Trophoblast cell (in vitro differentiated cells and primary cell): ENCODE measurements at places on chromosomes 13 and 19.
A peak's percentile ranks its signal among the peaks of the same experiment; 100 is the strongest.

- no peaks in the 10 kb centered on the region for H3K27me3 ChIP-seq
- no peak overlapping the region for H3K4me3 ChIP-seq
- H3K36me3 ChIP-seq: no peaks in the 10 kb centered on the region
- no peak for DNase-seq
- H3K4me1 ChIP-seq: no peaks in the 10 kb centered on the region
- H3K27ac ChIP-seq: no peak overlapping the region
Observed at GRCh38 chr13:35489050-35489449, 12.6 kb upstream of the MAB21L1 start.

GRCh38 chr19:8610936-8611300, 403 bp upstream of the ADAMTS10 start:
- no peaks in the 10 kb centered on the region for H3K36me3 ChIP-seq
- H3K4me3 ChIP-seq: peak overlapping the region; percentile 94
- DNase-seq: no peak

- no peak overlapping the region for H3K27ac ChIP-seq
- peaks cover 27% of the 10 kb centered on the region for H3K4me1 ChIP-seq
- peak; percentile 73 for DNase-seq
- peaks cover 26% of the 10 kb centered on the region for H3K27me3 ChIP-seq
Observed at GRCh38 chr19:44757735-44758505, 9.4 kb downstream of the BCL3 start.

- H3K27ac ChIP-seq: no peak overlapping the region
- no peak overlapping the region for H3K4me3 ChIP-seq
- H3K4me1 ChIP-seq: no peaks in the 10 kb centered on the region
- H3K36me3 ChIP-seq: no peaks in the 10 kb centered on the region
- no peaks in the 10 kb centered on the region for H3K27me3 ChIP-seq
- no peak for DNase-seq
Observed at GRCh38 chr13:66644855-66645460, 585.2 kb downstream of the PCDH9 start.

DNA sequence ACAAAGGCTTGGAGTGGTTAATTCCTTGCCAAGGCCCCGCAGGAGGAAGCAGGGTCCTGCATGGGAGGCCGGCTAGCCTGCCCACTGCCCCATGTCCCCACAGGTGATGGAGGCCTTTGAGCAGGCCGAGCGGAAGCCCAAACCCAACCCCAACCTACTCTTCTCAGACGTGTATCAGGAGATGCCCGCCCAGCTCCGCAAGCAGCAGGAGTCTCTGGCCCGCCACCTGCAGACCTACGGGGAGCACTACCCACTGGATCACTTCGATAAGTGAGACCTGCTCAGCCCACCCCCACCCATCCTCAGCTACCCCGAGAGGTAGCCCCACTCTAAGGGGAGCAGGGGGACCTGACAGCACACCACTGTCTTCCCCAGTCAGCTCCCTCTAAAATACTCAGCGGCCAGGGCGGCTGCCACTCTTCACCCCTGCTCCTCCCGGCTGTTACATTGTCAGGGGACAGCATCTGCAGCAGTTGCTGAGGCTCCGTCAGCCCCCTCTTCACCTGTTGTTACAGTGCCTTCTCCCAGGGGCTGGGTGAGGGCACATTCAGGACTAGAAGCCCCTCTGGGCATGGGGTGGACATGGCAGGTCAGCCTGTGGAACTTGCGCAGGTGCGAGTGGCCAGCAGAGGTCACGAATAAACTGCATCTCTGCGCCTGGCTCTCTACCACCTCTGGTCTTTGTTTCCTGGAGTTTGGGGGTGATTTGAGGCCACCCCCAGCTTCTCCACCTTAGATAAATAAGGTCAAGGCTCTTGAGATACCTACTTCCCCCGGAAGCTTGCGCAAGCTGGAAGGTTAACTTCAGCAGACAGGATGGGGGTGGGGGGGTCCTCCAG, 2.6 kb downstream of the B3GNT8 start:
- H3K4me3 ChIP-seq: peak overlapping the region; percentile 14
- no peaks in the 10 kb centered on the region for H3K27me3 ChIP-seq
- H3K27ac ChIP-seq: no peak overlapping the region
- H3K4me1 ChIP-seq: peaks cover 14% of the 10 kb centered on the region

- no peak overlapping the region for H3K4me3 ChIP-seq
- H3K36me3 ChIP-seq: no peaks in the 10 kb centered on the region
- no peaks in the 10 kb centered on the region for H3K27me3 ChIP-seq
- peak; percentile 56 for DNase-seq
Observed at GRCh38 chr19:5191091-5191490, 149.5 kb downstream of the PTPRS start.

GRCh38 chr19:55486043-55486970, 1.3 kb downstream of the NAT14 start:
- peaks cover 21% of the 10 kb centered on the region for H3K36me3 ChIP-seq
- peak overlapping the region; percentile 80 for H3K4me3 ChIP-seq
- no peak for DNase-seq
- H3K27me3 ChIP-seq: no peaks in the 10 kb centered on the region

GRCh38 chr13:110662777-110663443, 43.0 kb downstream of the CARS2 start:
- no peak overlapping the region for H3K4me3 ChIP-seq
- H3K4me1 ChIP-seq: peaks cover 8% of the 10 kb centered on the region
- DNase-seq: no peak

DNA sequence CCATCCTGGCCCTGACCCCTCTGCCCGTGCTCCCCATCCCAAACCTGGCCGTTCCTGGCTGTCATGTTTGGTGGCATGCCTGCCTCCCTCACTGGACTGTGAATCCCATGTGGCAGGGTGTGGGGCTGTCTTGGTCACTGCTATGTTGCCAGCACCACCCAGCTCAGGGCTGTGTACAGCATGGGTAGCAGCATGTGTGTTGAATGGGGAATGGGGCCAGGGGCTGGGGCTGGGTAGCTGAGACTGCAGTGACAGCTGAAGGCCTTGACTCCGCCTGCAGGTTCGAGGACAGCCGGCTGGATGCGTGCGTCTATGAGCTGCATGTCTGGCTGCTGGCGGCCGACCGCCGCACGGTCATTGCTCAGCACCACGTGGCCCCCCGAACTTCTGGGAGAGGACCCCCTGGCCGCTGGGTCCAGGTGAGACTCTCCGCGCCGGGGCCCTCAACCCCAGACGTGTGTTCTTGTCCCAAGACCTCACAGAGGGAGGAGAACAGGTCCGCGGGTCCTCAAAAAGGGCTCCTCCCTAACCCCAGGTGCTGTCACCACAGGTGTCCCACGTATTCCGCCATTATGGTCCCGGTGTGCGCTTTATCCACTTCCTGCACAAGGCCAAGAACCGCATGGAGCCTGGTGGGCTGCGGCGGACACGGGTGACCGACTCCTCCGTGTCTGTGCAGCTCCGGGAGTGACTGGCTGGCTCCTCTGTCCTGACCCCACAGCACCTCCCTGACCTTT, 3.5 kb downstream of the NCCRP1 start:
- no peaks in the 10 kb centered on the region for H3K36me3 ChIP-seq
- no peak for DNase-seq
- peaks cover 5% of the 10 kb centered on the region for H3K4me1 ChIP-seq
- peaks cover 11% of the 10 kb centered on the region for H3K27me3 ChIP-seq
- no peak overlapping the region for H3K4me3 ChIP-seq
- no peak overlapping the region for H3K27ac ChIP-seq
